ENCODE measurements at places on chromosomes 13 and 19.
A peak's percentile ranks its signal among the peaks of the same experiment; 100 is the strongest.

DNA sequence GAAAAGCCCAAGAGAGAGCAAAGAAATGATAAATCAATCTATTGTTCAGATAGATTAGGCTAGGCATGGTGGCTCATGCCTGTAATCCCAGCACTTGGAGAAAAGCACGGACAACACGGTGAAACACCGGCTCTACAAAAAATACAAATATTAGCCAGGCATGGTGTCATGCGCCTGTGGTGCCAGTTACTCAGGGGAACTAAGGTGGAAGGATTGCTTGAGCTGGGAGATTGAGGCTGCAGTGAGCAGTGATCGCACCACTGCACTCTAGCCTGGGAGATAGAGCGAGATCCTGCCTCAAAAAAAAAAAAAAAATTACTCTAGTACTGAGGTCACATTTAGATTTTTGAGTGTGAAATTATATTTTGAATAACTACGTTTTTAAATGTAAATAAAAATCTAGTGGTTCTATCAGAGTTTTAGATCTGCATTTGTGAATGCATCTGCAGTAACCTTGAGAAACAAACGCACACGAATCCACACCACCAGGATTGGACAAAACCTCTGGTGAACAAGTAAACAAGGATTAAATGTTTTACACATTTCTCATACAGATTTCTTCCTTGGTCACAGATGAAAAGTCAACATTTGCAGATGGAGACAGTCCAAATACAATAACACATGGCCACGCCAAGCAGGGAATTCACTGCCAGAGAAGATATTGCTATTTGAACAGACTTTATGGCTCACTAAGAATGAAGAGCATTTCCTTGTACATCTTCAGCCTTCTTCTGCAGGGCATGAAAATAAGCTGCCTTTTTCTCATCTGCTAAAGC, 917.6 kb downstream of the PCDH9 start:
- no peak for DNase-seq

- DNase-seq: no peak
Measured at GRCh38 chr13:110047496-110047895, 259.5 kb downstream of the COL4A1 start.

GRCh38 chr19:10756791-10757190, 38.9 kb downstream of the DNM2 start:
- DNase-seq: no peak

DNA sequence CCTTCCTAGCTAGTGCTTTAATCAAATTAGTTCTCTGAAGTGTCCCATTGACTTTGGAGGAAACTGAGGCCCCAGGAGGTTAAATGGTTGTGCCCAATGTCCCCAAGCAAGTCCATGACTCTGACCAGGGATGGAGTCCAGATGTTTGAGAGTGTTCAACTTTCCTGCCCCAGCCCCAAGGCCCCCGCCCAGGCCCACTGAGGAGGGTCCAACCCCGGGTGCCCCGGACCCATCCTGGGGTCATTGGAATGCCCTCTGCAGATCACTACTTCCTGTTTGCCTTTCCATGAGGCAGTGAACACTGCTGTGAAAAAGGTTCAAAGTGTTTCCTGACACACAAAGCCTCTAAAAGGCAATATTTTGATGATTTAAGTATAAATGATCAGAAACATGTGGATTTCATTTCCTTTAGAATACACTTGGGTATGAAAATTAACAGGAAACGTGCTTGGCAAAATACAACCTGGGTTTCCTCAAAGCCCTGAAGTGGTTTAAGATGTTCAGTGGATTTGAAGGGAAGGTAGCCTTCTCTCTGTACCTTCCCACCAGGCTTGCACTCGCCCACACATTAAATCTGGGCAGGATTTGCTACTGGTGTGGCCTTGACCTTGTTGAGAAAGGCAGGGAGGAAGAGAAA, 335.7 kb downstream of the TSHZ3 start:
- DNase-seq: no peak

DNA sequence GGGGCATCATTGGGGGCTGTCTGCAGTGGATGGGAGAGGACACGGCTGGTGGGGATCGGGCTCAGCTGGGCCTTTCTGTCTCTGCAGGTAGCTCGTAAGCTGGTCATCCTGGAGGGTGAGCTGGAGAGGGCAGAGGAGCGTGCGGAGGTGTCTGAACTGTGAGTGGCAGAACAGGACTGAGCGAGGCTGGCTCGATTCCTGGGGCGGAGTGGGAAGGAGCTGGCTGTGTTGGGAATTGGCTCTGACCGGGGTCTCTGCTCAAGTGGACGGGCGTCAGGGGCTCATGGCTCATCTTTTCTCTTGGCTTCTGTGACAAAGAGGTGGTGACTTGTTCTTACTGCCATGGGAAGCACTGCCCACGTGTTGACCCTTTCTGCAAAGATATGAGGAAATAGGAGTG, 11.6 kb downstream of the TPM4 start:
- no peak for DNase-seq

GRCh38 chr13:98845742-98846141, 93.3 kb upstream of the SLC15A1 start:
- DNase-seq: no peak

DNA sequence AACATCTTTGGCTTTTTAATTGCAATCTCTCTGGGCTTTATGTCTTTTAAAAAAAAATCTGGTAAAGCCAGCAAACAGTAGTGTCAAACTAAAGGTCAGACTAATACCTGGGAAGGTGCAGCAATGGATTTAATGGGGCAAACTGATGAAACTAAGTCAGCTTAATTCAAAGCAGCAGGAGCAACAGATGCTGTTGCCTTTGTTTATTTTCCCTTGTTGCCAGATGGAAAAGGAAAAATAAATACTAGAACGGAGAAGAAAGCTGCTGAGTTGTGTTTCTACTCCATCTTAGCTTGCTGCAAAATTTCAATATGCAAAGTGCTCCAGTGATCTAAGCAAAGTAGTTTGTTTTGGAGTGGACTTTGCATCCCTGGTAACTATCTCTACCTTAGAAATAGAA, 1097.8 kb downstream of the PCDH17 start:
- no peak for DNase-seq

- DNase-seq: peak; percentile 87
Measured at GRCh38 chr19:5031231-5032100, 62.6 kb downstream of the KDM4B start.

GRCh38 chr19:7636691-7637373, at the start of gene STXBP2:
Gene STXBP2, plus strand, starts transcription at chr19:7637110. Its CDS starts 40 bp downstream, at chr19:7637150.
- DNase-seq: peak; percentile 90

GRCh38 chr19:1665565-1666047, 13.2 kb upstream of the TCF3 start:
- DNase-seq: no peak

DNA sequence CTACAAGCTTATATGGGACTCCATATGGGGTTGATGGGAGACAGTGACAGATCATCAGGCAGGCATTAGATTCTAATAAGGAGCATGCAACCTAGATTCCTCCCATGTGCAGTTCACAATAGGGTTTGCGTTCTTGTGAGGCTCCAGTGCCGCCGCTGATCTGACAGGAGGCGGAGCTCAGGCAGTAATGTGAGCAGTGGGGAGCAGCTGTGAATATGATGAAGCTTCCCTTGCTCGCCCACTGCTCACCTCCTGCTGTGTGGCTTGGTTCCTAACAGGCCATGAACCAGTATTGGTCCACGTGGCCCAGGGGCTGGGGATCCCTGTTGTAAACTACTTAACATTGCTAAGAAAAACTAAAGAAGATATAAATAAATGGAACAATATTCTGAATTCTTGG, 378.4 kb downstream of the KCNRG start:
- no peak for DNase-seq

GRCh38 chr13:51241720-51242119, 19.5 kb downstream of the FAM124A start:
- no peak for DNase-seq

DNA sequence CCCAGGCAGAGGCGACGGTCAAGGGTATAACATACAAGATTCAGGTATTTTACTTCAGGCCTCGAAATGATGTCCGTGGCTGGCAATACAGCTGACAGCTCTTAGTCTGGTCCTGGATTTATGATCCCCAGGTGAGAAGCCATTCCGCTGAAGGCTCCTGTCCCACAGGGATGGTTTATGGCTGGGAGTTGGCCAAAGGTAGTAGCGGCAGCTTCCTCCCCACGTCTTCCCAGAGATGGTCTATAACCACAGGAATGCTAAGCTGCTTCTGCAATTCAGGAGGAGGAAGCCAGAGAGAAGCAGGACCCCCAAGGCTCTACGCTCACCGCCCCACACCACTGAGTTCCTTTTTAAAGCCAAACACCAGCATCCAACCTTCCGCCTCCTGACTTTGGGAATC, 27.1 kb downstream of the OLFM2 start:
- no peak for DNase-seq

GRCh38 chr13:39684531-39685137, 29.2 kb downstream of the COG6 start:
- DNase-seq: no peak

All from stimulated activated CD4-positive, alpha-beta T cell treated with anti-CD3 and anti-CD28 coated beads, Interleukin-4, amount 100 ng/mL, for 24 hours (primary cell).